ENCODE measurements at places on chromosomes 2 and 18.

DNA sequence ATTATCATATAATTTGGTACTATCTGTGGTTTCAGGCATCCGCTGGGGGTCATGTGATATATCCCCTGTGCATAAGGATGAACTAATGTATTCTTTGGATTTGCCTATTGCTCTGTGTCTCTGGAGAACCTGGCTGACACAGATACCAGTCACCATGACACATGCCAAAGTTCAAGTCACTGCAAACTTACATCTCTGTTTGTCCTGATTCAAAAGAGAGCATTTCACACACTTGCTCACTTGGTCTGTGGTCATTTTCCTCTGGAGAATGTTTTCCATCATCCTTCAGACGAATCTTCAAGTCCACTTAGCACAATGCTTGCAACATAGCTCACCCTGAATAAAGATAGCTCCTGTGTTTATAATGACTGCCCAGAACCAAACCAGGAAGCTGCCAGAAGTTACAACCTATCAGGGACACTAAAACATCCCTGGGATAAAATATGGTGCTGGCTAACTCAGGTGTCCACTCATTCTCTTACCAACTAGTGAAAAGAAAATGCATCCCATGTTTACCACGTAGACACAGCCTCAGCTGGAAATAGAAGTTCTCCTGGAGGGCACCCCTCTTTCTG lies 18.1 kb downstream of the SULT1C3 start:
- DNase-seq, result no peak

DNA sequence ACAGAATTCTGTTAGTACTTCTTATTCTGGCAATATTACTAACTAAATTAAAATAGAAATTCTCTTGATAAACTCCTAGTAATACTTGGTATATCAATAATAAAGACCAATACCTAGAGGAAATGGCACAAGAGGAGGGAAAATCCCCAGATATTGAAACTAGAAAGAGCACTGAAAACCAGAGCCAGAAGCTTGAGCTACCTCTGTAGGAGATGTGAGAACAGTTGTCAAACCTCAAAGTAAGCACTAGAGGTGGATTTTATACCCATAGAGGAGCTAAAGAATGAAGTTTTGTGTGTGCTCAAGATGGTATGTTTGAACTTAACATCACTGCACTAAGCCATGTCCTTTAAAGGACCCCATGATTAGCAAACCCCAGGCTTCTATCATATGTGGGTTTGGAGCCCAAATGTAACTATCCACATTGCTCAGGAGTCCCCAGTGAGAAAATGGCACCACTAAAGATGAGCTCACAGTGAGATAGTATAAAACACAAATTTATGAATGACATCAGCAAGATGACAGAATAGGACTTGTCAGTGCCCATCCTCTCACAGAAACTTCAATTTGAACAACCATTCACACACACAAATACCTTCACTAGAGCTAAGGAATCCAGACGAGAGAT lies 122.1 kb downstream of the PKP4 start:
- no peak for DNase-seq

- DNase-seq, result peak; percentile 84
Observed at GRCh38 chr2:237026981-237027711, 58.5 kb upstream of the COPS8 start.

DNA sequence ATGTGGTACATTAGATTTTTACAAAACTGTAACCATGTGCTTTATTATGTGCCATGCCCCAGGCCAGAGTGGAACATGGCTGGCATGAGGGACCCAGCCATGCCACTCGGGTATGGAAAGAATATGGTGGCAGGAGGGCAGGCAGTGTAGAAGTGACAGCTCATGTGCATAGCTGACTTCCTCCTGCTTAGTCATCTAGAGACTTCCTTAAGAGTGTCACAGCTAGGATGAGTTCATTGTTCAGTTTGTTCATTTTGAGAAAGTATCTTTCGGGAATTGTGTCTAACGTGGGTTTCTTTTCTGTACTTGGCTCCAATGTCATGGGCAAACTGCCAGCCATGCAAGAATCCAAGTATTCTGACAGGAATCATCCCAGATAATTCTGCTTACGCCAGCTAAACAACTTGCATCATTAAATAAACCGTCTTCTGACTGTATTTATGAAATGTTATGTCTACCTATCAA lies 94.3 kb upstream of the ITGB6 start:
- peak; percentile 85 for DNase-seq

GRCh38 chr2:647003-647560 lies 30.1 kb downstream of the TMEM18 start:
- DNase-seq, result no peak
